CD8-positive, alpha-beta memory T cell (primary cell): ENCODE measurements at places on chromosomes 4 and X. TPM values are rescaled to one million over a fixed set of nuclear protein-coding genes. Genes with fewer than 3 reads are reported as not detected.
A peak's percentile ranks its signal among the peaks of the same experiment; 100 is the strongest.

- H3K4me1 ChIP-seq, result no peaks in the 10 kb centered on the region
- no peaks in the 10 kb centered on the region for H3K27me3 ChIP-seq
- H3K4me3 ChIP-seq, result no peak overlapping the region
- no peak for DNase-seq
- H3K27ac ChIP-seq, result no peak overlapping the region
Observed at GRCh38 chrX:80354966-80355465, 65.2 kb upstream of the TENT5D start.

Gene CCSER1
- total RNA-seq, result 0.20 TPM

DNA sequence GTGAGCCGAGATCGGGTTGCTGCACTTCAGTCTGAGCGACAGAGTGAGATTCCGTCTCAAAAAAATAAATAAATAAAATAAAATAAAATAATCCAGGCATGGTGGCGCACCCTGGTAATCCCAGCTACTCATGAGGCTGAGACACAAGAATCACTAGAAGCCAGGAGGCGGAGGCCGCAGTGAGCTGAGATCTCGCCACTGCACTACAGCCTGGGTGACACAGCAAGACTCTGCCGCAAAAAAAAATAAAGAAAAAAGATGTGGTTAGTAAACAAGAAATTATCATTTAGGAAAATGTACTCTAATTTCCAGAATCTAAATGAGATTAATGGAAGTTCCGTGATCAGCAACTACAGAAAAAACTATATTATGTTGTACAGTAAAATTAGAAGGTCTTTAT, 14.5 kb upstream of the LRBA start:
- H3K4me3 ChIP-seq, result no peak overlapping the region
- no peaks in the 10 kb centered on the region for H3K36me3 ChIP-seq
- no peaks in the 10 kb centered on the region for H3K27me3 ChIP-seq
- H3K4me1 ChIP-seq, result peaks cover 3% of the 10 kb centered on the region
- H3K27ac ChIP-seq, result no peak overlapping the region

Gene HSPA4L
- total RNA-seq, result 0.50 TPM

DNA sequence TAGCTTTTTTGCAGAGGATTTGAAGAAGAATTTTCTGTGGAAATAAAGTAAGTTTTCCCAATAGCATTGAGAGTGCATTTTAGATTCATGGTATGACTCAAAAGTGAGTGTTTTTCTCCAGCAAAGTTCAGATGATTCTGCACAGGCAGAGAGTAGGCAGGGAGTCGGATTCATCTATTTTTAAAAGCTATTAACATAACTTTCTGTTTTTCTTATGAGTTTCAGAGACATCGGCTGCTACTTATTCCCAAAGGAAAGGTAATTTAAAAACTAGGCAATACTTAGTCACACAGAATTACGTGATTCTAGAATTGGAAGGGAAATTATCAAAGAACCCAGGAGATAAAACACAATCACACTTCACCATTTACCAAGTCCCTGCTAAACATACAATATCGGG, 4.4 kb downstream of the CCDC110 start:
- H3K4me3 ChIP-seq, result no peak overlapping the region
- H3K4me1 ChIP-seq, result peaks cover 3% of the 10 kb centered on the region
- no peak for DNase-seq
- H3K27me3 ChIP-seq, result no peaks in the 10 kb centered on the region

- H3K4me1 ChIP-seq, result no peaks in the 10 kb centered on the region
- DNase-seq, result no peak
- H3K4me3 ChIP-seq, result no peak overlapping the region
- H3K27me3 ChIP-seq, result no peaks in the 10 kb centered on the region
- no peaks in the 10 kb centered on the region for H3K36me3 ChIP-seq
- H3K27ac ChIP-seq, result no peak overlapping the region
Observed at GRCh38 chrX:12263211-12263610, 124.9 kb downstream of the FRMPD4 start.

GRCh38 chr4:92994727-92995126, 691.0 kb downstream of the GRID2 start:
- no peak overlapping the region for H3K4me3 ChIP-seq
- no peaks in the 10 kb centered on the region for H3K27me3 ChIP-seq
- H3K27ac ChIP-seq, result no peak overlapping the region

- no peak overlapping the region for H3K4me3 ChIP-seq
- H3K27ac ChIP-seq, result no peak overlapping the region
- no peak for DNase-seq
- H3K36me3 ChIP-seq, result no peaks in the 10 kb centered on the region
Observed at GRCh38 chr4:88439161-88439760, 17.7 kb upstream of the HERC5 start.

DNA sequence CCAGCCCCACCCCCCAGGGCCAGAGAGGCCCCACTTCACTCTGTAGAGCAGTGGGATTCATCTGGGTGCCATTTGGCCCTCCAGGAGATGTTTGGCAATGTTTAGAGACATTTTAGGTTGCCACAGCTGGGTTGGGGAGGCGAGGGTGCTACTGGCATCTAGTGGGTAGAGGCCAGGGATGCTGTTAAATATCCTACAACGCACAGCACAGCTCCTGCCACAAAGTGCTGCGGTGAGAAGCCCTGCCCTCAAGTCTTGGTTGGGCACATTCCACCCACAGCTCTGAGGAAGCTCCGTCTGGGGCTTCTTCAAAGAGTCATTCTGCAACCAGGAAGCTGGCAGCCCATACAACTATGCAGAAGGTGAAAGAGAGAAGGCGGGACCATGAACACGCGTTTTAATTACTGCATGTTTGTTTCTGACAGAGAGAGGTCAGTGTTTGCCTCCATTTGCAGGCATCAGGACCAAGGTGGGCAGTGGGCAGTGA, 48.1 kb upstream of the FAM9C start:
- DNase-seq, result peak; percentile 91
- no peaks in the 10 kb centered on the region for H3K36me3 ChIP-seq
- peak overlapping the region; percentile 65 for H3K27ac ChIP-seq

Gene KLHL4
- total RNA-seq, result 0.18 TPM

DNA sequence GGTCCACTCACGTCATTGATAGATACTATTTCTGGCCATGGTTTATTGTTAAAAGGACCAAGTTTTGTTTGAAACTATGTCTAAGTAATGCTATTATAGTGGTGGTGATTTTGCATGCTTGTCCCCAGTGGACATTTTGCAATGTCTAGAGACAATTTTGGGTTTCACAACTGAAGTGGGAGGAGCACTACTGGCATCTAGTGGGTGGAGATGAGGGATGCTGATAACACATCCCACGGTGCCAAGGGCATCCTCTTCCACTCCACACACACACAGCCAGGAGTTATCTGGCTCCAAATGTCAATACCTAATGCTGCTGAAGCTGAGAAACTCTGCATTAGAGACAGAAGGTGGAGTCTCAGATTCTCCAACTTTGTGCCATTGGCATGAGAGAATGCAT, 131.2 kb downstream of the FRMPD4 start:
- H3K27me3 ChIP-seq, result no peaks in the 10 kb centered on the region
- H3K4me1 ChIP-seq, result no peaks in the 10 kb centered on the region
- H3K27ac ChIP-seq, result no peak overlapping the region

Gene ADH1C
- total RNA-seq, result not detected

Gene CPLX1
- total RNA-seq, result 0.13 TPM

GRCh38 chrX:136768469-136769084, 12.2 kb downstream of the ARHGEF6 start:
- H3K4me3 ChIP-seq, result peak overlapping the region; percentile 50
- no peaks in the 10 kb centered on the region for H3K27me3 ChIP-seq
- H3K36me3 ChIP-seq, result no peaks in the 10 kb centered on the region
- peak; percentile 49 for DNase-seq
- H3K27ac ChIP-seq, result no peak overlapping the region

Gene ABLIM2
- total RNA-seq, result 0.72 TPM

Gene KLF8
- total RNA-seq, result 1.4 TPM
